ENCODE measurements at places on chromosomes 1 and 21.
A peak's percentile ranks its signal among the peaks of the same experiment; 100 is the strongest.

GRCh38 chr1:27416387-27417111, 24.1 kb downstream of the GPR3 start:
- DNase-seq, result peak; percentile 20

GRCh38 chr1:203051841-203052324, 25.6 kb downstream of the PPFIA4 start:
- peak; percentile 62 for DNase-seq

DNA sequence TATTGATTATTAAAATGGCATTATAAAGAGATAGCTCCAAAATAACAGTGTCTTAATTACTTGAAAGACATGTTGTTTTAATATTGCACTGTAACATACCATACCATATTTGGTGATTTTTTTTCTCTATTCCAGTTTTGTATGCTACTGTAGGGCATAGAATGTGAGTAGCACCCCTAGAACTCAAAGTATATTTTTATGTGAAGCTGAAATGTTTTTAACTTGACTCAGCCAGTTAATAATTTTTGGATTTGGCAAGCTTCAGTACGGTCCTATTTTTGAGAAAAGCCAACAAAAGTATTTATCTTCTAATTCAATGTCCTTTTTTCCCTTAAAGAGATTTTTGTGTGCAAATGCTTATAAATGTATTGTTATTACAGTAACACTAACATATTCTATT, 593.8 kb downstream of the USP25 start:
- DNase-seq, result no peak

- no peak for DNase-seq
Observed at GRCh38 chr1:14732728-14733047, 134.2 kb downstream of the KAZN start.

GRCh38 chr1:107004421-107004820, 52.1 kb upstream of the PRMT6 start:
- DNase-seq, result no peak

GRCh38 chr1:14871218-14871970, 272.9 kb downstream of the KAZN start:
- no peak for DNase-seq

GRCh38 chr1:202579806-202580205, 130.4 kb downstream of the SYT2 start:
- no peak for DNase-seq

- no peak for DNase-seq
Observed at GRCh38 chr1:32352831-32353383, 9.4 kb downstream of the FAM229A start.

- DNase-seq, result no peak
Observed at GRCh38 chr21:44331650-44332307, 7.4 kb downstream of the CFAP410 start.

- no peak for DNase-seq
Observed at GRCh38 chr1:19980314-19980713, 896 bp upstream of the PLA2G2A start.

- no peak for DNase-seq
Observed at GRCh38 chr1:167617153-167618147, 12.6 kb upstream of the RCSD1 start.

DNA sequence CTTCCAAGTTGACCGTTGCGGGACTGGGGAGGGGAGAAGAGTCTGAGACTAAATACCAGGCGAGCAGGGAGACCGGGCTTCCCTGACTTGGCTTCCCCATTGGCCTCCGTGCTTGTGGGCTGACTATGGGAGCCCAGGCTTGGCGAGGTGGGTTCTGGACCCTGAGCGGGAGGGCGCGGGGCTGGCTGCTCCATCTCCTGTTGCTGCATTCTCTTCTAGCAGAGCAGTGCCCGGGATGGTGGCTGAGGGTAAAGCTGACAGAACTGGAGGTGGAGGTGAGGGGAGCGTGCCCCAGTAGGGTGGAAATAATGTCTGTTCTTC, 689 bp downstream of the LGR6 start:
- DNase-seq, result no peak

DNA sequence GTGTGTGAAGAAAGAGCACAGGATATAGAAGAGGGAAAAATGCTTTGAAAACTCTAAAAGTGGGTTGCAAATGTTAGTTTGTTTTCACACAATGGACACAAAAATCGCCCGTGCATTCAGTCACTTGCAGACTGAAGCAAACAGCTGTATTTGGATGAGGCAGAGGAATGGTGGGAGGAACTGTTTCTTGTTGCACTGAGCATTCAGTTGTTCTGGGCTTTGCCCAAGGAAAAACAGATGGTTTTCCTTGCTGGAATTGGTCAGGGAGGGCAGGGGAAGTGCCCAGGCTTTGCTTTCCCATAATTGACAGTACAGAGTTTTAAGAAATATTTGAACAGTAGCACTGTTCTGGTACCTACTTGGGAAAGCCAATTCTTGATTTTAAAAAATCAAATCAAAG, 19.5 kb upstream of the WARS2 start:
- no peak for DNase-seq

DNA sequence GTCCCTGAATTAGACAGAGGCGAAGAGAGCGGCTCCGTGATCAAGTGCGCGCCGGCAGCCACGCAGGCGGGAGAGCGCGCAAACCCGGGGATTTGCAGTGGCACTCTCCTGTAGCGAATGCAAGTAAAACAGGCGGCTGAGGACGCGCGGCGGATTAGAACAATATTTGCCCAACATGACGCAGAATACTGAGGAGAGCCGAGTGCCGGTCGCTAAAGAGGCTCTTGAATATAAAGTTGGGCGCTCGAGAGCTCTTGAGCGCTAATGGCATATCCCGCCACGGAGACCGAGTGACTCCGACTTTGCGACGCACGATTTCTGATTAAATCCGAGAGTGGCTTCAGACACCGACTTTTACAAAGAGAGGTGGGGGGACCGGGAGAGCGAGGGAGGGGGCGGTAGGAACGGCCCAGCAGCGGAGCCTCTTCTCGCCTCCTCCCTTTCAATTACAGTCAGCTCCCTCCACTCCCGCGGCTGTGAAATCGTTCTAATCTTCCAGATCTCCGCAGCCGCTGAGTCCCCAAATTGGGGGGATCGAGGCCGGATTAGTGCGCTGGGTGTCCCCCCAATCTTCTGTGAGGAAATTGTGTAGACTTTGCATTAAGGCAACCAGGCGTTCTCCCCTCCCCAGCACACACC, 2.3 kb downstream of the PAX7 start:
- DNase-seq, result no peak

GRCh38 chr21:15514073-15514946, 215.5 kb upstream of the USP25 start:
- DNase-seq, result no peak

DNA sequence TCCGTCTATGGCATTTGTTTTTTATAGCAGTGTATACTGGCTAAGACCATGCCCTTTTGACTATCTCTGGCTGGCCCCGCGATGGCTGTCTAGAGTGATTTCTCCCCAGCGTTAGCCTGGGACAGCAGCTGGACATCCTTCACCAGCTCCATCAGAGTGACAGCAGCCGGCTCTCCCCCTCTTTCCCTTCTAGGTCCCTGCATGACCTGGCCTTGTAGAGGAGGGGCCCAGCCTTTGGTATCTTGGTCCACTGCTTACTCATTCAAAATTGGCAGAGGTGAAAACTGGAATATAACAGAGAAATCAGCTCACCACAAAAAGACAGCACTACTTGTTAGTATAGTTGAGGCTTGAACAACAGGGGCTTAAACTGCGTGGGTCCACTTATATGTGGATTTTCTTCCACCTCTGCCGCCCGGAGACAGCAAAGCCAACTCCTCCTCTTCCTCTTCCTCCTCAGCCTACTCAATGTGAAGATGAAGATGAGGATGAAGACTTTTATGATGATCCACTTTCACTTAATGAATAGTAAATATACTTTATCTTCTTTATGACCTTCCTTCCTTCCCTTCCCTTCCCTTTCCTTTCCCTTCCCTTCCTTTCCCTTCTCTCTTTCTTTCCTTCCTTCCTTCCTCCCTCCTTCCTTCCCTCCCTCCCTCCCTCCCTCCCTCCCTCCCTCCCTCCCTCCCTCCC, 29.4 kb upstream of the B3GALNT2 start:
- DNase-seq, result no peak

GRCh38 chr1:210372491-210372890, 43.8 kb downstream of the HHAT start:
- no peak for DNase-seq

DNA sequence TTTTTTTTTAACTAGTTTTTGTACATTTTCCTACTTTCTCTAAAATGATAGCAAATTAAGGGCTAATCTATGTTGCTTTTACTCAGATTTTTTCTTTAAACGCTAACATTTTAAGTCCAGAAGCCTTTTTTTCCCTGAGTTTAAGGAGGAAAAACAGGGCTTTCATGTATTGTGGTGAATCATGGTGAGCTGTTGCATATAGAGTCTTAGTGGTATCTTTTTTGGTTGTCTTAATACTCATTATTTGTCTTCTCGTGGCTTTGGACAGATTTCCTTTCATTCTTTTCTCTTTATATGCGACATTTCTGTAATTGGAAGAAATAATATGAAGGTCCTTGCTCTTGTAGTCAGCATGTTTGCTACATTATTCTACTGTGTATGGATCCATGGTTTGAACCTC, 1015.6 kb downstream of the PLA2G4A start:
- no peak for DNase-seq

GRCh38 chr1:177256153-177257075, 85.7 kb downstream of the BRINP2 start:
- no peak for DNase-seq

- peak; percentile 95 for DNase-seq
Observed at GRCh38 chr1:209860293-209860881, 32.6 kb downstream of the UTP25 start.

- DNase-seq, result no peak
Observed at GRCh38 chr1:230798491-230798890, 51.3 kb downstream of the CAPN9 start.

DNA sequence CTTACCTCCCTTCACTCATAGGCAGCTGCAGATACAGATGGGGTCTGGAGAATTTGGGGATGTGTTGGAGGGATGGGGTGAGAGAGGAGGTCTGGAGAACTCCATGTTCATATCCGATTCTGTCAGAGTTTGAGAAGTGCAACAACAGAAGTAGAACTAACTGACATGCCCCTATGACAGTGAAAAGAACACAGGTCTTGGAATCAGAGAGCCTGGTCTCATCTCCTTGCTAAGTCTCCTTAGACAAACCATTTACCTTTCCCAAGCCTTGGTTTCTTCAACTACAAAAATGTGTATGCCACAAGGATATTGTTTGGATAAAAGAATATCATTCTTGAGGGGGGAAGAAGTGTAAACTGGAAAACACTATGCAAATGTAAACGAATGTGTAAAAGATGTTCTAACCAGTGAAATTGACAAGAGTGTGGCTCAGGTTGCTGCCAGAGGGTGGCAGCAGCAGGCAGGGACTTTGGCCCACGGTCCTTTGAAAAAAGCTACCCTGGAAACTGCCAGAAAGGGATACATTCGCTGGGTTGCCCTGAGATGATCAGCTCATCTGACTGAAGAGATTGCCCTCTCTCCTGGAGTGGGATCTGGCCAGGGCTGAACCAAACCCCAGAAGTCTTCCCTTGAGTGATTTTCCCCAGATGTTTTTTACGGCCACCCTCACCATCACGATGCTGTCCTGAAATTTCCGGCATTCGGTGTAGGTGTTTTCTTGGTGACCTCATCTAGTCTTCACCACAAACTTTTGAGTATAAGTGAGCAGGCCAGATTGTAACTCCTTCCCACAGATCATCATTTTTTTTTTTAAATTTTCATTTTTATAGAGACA, 17.0 kb upstream of the CD2 start:
- peak; percentile 6 for DNase-seq

DNA sequence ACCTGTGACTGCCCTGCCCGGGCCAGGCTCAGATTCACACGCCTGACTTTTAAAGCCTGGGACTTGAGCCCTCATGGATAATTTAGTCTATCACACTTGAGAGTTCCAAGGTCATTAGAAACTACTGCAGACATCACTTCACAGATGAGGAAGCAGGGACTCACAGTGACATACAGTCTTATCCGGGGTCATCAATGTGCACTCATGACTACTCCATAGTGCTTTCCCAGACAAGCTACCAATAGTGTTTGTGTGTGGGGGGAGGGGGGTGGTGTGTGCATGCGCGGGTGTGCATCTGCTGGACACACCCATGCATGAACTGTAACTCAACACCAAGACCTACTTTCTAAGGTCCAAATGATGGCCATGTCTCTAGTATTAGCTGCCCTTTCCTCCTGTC, 16.1 kb upstream of the SLC5A9 start:
- no peak for DNase-seq

GRCh38 chr1:5935026-5935425, 57.2 kb downstream of the NPHP4 start:
- no peak for DNase-seq

DNA sequence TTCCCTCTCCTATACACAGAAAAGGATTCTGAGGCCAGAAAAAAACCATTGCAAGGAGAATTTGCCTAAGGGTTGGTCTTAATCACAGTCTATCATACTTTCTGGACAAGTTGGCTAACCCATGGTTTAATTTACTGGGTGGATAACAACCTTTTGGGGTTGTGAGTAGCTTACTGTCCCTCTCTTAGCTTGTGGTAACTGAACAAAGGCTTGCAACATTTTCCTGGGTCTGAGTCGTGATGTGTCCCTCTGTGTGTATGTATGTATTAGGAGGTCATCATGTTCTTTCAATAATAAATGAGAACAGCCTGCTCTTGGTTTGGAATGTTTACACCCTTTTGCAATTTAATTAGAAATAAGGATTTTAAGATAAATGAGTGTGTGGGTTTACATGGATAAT, 36.7 kb downstream of the PAPPA2 start:
- no peak for DNase-seq

GRCh38 chr1:38741341-38741740, 118.2 kb downstream of the RRAGC start:
- no peak for DNase-seq

DNA sequence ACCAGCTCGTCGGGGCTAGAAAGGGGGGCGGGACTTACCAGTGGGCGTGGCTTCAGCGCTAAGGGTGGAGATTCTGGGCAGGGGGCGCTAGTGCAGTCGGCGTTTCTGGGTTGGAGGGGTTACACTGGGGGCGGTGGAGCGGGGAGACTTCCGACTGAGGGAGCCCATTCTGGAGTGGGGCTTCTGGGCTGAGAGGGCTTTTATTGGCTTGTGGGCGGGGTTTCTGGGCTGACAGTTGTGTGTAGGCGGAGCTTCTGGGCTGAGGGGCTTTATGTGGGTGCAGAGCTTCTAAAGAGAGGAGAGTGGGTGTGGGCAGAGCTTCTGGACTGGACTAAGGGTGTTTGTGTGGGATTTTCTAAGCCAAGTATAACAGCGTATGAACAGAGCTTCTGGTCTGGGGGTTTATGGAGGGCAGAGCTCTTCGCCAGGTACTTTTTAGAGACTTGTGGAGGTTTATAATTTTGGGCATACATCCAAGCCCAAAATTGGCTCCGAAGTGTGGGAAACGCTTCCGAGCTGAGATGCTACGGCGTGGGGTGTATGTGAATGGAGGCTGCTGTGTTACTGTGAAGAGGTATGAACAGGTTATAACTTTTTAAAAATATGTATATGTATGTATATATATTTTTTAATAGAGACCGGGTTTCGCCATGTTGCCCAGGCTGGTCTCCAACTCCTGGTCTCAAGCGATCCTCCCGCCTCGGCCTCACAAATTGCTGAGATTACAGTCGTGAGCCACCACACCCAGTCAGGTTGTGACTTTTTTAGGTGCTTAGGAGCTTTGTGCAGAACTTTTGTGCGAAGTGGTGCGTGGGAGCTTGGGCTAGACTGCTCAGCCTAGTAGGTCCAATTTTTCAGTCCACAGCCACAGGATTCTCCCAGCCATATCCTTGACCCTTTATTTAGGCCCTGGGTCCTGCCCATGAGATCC, 825 bp downstream of the TMEM39B start:
- peak; percentile 91 for DNase-seq

Measured in NCI-H1436 (cell line).